NCI-H1436 (cell line): ENCODE measurements at places on chromosomes 13 and 19.

GRCh38 chr13:113413898-113414282, 39.4 kb downstream of the ADPRHL1 start:
- DNase-seq, result no peak

DNA sequence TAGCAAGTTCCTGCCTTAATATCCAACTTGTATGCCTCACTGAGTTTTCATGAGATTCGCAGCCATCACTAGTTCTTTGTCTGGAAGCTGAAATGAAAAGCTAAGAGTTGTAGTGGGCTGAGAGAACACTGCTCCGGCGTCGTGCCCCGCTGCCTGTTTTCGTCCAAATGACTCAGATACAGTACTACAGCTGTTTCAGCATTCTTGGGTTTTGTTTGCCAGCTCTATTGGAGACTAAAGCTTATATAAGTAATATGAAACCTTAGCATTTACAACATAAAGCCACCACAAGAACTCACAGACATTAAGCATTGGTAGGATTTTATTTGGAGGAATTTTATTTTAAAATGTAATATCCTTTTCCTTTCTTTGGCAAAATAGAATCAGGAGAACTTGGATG, 299.7 kb downstream of the DLEU7 start:
- no peak for DNase-seq

DNA sequence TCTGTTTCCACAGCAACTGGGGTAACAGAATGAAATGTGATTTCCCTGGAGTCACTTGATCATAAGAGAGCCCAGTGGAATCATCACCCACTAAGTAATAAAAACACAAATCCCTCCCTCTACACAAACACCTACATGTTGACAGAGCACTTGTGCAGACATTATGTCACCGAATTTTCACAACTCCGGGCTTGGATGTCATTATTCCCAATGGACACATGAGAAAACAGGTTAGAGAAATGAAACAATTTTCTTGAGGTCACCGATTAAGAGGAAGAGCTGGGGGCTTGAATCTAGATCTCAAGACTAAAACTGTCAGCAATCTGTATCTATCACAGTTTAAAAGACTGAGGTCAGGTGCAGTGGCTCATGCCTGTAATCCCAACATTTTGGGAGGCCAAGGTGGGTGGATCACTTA, 3.1 kb downstream of the XRCC1 start:
- peak; percentile 30 for DNase-seq

DNA sequence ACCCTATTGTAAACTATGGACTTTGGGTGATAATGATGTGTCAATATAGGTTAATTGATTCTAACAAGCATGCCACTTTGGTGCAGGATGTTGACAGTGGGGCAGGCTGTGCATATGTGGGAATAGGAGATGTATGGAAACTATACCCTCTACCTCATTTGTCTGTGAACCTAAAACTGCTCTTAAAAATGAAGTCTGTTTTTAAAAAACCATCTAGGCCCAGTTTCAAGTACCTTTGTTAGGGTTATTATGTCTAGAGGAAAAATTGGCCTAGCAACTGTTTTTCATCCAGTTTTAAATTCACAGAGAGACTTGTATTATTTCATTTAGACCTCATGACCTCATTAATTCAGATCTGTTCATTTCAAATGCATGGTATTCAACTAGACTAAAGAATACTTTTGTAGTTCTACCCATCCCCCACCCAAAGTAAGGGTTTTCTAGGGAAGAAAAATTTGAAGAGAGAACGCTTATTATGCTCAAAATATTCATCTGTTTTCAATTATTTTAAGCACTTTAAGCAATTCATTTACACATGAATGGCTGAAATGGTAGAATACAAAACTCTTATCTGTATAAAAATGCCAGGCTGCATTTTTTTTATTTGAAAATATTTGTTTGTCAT, 1781.9 kb upstream of the MIR17HG start:
- DNase-seq, result no peak

DNA sequence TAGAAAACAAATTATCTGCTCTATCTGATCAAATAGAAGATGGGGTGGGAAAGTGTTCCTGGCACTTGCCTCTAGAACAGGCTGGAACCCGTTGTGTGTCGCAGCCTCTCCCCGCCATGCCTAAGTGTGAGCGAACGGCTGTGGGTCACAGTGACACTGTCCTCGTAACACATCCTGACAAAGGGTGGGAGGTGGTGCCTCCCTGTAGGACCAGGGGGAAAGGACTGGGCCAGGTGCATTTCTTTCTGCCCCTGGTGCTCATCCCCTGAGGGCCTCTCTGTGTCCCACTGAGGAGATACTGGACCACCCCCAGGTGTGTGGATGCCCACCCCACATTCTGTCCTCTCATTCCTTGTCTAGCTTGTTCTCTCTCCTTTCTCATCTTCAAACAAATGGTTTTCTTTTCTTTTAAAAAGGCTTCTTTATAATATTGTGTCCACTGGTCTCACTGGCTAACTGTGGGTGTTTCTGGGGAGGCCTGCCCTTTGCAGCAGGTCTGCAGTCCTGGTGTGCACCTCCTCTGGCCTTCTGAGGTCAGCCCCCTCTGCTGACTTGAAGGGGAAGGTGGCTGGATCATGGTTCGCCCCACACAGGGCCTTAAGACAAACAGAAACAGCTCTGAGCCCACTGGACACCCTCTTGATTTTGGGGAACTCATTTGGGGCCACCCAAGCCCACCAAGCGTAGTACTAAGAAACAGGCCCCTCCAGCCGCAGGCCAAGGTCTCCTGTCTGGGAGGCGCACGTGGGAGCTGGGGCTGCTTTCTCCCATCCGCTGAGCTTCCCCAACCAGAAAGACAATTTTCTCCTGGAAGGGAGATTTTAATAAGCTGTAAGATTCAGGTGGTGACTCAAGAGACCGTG, 152.5 kb upstream of the SOX1 start:
- DNase-seq, result no peak

DNA sequence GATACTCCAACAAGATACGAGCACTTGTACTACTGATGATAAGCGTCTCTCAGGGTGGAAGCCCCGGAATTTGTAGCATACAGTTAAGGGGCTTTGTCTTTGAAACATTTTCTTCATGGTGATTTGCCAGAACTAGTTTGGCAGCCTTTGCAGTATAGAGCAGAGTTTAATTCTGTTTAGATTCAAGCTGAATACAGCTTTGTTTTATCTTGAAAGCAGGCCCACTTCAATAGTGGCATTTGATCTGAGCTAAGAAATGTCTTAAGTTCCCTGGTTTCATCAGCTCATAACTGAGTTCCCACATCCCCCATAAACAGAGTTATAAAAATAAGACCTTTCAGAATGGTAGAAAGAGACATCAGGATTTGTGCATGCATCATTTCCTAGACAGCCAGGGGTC, 125.9 kb downstream of the MIPEP start:
- DNase-seq, result no peak

- no peak for DNase-seq
These were observed 82.2 kb downstream of the MIPEP start for GRCh38 chr13:23806874-23807526.

DNA sequence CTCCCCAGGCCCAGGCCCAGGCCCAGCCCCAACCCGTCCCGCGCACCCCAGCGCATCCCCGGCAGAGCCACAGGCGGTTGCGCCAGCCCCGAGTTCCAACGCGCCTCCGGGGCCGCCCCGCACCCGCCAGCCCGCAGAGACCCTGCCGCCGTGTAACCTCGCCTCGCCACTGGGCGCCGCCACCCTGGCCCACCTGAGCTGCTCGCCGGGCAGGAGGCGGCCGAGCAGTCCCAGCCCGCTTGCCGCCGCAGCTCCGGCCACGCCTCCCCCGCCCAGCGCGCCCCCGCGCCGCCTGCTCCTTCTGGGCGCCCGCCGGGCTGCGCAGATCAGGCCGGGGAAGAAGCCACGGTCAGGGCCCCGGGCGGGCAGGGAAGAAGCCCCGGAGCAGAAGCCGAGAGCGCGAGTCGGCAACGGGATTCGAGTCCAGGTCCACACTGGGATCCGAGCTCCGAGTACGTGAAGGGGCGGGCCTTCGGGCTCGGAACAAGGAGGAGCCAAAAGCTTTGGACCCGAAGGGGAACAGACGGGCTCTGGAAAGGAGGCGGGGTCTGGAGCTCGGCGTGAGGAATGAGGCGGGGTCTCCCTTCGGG, at the start of gene MBOAT7:
Gene MBOAT7, minus strand, starts transcription at position 436 of the 590 bp plus-strand sequence. CDS start 1,072 bp downstream, outside the sequence.
- DNase-seq, result no peak

- no peak for DNase-seq
These were observed 999 bp upstream of the ZNF264 start for GRCh38 chr19:57190301-57190700.

DNA sequence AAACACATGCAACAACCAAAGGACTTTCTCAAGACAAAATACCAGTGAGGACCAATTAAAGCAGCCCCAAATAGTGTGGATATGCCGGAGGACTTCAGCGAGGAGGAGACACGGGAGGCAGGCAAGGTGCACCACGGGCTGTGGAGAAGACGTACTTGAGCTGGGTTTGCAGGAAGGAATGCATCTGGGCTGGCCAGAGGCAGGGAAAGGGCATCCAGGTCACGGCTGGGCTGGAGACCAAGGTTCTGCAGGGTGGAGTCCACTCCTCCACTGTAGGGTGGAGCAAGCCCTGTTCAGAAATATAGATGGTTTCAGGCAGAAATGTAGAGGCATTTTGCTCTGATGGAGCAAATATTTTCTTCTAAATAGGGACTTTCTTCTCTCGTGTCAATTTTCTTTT, 36.6 kb upstream of the MEDAG start:
- DNase-seq, result no peak

- DNase-seq, result peak; percentile 43
These were observed 629 bp upstream of the FGF9 start for GRCh38 chr13:21670006-21670882.

DNA sequence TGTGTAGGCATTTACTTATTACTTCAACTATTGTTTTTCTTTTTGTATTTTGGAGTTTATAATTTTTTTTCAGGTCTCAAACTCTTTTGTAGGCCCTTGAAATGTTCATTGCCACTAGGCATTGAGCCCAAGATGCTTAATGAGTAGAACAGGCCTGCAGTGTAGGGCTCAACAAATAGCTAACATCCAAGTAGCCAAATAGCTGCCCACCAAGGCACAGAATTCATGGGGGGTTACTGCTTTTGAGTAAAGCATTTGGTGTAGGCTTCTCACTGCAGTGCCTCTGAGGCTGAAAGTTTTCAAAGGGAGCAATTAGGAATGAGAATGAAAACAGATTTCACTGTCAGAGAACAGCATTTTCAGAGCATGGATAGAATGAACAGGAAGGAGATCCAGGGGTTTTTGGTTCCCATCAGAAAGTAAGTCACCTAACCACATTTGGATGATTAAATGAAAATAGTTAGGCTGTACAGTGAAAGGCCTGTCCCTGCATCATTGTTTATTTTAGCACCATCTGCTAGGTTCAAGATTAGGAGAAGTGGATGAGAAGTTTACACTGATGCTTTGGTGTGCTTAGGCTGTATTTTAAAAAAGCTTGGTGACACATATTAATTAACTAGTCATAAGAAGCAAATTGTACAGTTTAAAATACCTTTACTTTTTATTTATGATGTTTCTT, 61.0 kb downstream of the EDNRB start:
- DNase-seq, result no peak

DNA sequence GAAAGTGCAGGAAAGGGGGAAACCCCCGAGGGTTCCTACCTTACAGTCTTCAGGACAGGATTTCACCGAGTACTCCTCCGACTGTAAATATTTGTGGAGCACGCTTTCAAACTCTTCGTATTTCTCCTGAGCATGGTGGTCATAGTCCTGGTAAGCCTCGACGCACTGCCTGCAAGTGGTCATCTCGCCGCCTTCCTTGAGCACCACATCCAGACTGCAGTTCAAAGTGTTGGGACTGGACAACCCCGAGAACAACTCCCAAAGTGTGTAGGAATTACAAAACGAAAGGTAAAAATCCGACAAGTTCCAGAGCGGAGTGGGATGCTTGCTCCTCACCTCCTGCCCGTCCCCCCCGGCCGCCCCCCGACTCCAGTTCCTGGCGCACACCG, 349.7 kb downstream of the LIG4 start:
- no peak for DNase-seq

- peak; percentile 2 for DNase-seq
These were observed 1422.4 kb upstream of the MIR17HG start for GRCh38 chr13:89925107-89925506.

- DNase-seq, result peak; percentile 55
These were observed 7.3 kb upstream of the STRN4 start for GRCh38 chr19:46753420-46754155.

DNA sequence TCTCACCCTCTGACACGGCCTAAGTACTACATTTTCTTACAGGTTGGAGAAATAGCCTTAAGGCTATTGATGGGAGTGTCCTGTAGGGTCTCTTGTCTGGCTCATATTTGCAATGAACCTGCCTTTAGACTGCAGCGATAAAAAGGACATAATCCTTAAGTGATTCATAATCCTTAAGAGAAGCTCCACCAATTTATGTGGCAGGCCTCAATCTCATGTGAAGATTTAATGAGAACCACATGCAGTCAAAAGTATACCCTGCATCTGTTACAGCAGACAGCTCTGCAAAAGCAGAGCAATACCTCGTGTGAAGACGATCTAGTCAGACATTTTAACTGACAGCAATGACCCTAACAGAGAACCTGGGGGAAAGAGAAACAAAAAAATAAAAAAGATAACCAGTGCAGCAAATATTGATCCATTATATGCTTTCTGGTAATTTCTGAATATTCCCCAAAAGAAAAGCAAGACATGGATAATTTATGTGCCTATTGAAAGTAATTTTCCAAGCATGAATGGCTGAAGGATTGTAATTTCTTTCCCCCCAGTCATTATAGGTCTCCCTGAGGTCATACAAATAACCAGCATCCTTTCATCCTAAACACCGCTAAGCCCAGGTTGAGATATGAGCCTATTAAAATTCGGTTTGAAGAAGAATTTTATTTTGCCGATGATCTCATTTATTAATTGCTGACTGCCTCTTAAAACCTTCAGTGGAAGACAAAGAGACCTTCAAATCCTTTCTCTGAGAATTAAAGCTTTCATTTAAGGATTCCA, 321.8 kb upstream of the NBEA start:
- DNase-seq, result no peak

DNA sequence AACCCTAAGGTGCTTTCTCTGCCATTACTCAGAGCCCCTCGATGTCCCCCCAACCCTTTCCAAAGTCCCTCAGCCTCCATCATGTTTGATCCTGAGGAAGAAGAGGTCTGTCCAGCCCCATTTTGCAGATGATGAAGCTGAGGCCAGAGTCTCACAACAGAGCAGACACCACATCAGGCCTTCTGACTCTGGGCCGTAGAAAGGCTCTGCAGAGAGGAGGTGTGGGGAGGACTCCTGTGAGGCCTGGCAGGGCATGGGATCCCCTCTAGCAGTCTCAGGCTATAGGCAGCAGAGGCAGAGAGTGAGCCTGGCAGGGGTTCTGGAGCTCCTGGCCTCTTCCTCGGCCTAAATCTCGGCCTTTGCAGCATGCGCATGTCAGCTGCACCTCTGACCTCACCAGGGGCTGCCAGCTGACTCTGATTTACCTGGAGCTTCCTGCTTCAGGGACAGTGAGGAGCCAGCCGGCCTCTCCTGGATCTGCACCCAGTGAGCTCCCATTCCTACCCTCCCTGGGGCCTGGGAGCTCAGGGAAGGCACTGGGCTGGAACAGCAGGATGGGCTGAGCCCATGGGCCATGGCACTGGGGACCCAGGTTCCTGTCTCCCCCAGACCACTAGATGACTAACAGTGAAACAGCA, 41.7 kb upstream of the VSTM2B start:
- no peak for DNase-seq

DNA sequence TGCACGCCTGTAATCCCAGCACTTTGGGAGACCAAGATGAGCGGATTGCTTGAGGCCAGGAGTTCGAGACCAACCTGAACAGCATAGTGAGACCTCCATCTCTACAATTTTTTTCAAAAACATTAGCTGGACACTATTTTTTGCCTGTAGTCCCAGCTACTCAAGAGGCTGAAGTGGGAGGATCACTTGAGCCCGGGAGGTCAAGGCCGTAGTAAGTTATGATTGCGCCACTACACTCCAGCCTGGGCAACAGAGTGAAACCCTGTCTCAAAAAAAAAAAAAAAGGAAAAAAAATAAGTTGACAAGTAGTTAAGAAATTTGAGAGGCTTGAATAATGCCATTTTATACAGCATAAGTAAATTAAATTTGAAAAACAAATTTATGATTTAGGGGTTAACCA, 330.6 kb downstream of the MYO16 start:
- no peak for DNase-seq
